Stimulated activated CD4-positive, alpha-beta T cell treated with anti-CD3 and anti-CD28 coated beads, Interleukin-2, amount 100 ng/mL, for 24 hours (primary cell): ENCODE measurements at places on chromosomes 2 and 18.

- no peak for DNase-seq
Observed at GRCh38 chr18:45423659-45424058, 191.6 kb upstream of the SLC14A2 start.

DNA sequence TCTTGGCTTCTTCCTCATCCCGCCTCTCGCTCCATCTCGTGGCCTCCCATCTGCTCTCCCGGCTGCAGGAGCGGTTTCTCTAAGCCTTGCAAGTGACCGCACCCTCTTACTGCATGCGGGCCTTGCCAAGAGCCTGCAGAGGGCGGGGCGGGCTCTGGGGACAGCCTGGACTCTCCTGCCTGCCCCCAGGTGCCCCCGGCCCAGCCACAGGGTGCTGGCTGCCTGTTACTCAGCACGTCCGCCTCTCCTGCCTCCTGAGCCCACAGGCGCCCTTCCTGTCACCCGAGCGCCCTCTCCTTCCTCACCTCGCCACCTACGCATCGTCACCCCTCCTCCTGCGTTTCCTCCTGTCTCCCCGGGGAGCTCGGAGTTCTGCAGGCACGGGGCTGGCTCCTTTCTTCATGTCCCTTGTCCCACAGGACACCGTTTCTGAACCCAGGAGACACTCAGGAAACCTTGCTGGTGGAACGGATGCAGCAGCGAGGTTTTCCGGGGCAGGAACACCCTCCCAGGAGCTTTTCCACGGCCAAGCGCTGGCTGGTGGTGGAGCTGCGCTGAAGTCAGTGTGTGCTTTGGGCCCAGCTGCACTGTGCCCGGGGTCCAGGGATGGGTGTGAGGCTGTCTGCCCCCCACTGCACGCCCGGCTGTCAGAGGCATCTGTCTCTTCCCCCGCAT lies 28.5 kb downstream of the HPCAL1 start:
- peak; percentile 69 for DNase-seq

GRCh38 chr2:121860033-121860757 lies 104.7 kb downstream of the TSN start:
- DNase-seq: no peak

- DNase-seq: no peak
Observed at GRCh38 chr18:54981076-54981475, 21.8 kb upstream of the CCDC68 start.

GRCh38 chr2:86193901-86194567 lies 1.2 kb downstream of the IMMT start:
- no peak for DNase-seq

GRCh38 chr18:23059541-23060465 lies 75.5 kb upstream of the CABLES1 start:
- DNase-seq: no peak

DNA sequence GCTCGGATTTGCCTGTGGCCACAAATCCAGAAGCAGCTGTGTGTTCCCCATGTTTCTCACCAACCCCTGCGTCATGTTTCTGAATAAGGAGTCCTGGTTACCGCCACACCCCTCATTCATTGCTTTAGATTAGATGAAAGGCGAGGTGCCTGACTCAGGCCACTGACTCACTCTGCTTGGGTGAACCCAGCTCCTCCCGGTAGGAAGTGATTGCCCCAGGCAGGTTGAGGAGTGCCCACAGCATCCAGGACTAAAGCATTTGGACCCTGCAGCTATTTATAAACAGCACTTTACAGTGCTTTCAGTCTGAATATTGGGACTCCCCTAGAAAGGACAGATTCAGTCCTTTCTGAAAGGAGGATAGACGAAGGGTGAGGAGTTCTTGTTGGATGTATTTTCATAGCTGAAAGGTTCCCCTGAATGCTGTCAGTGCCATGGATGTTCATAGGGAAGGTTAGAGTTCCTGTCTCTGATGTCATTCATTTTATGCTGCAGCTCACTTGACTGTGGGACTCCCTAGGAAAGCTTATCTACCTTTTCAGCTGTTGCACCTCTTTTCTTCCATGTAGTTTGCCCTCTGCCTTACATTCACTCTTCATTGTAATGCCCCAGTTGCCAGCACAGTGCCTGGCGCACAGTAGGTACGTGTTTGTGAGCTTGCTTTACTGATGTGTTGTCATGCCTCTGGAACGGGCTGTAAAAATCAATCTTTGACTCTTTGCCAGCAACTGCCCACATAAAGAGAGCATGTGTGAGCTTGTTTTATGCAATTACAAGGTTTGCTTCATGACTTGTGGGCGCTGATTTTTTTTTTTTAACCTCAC lies 14.9 kb downstream of the ITGA6 start:
- DNase-seq: peak; percentile 69

DNA sequence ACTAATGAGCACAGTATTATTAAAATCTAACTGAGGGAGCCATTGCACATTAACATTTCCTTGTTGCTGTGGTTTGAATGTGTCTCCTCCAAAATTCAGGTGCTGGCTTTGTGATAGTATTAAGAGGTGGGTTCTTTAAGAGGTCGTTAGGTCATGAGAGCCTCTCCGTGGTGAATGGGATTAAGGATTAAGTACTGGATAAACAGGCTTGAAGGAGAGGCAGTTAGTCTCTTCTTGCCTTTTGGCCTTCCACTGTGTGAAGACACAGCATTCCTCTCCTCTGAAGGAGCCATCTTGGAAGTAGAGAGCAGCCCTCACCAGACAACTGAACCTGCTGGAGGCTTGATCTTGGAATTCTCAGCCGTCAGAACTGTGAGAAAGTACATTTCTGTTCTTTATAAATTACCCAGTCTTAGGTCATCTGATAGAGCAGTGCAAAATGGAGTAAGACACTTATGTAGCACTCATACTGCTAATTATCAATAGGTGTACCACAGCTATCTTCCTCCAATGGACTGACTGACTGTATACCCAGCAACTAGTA lies 182.7 kb downstream of the MYO3B start:
- DNase-seq: no peak

- DNase-seq: no peak
Observed at GRCh38 chr2:85281553-85281952, 46.2 kb downstream of the TGOLN2 start.

DNA sequence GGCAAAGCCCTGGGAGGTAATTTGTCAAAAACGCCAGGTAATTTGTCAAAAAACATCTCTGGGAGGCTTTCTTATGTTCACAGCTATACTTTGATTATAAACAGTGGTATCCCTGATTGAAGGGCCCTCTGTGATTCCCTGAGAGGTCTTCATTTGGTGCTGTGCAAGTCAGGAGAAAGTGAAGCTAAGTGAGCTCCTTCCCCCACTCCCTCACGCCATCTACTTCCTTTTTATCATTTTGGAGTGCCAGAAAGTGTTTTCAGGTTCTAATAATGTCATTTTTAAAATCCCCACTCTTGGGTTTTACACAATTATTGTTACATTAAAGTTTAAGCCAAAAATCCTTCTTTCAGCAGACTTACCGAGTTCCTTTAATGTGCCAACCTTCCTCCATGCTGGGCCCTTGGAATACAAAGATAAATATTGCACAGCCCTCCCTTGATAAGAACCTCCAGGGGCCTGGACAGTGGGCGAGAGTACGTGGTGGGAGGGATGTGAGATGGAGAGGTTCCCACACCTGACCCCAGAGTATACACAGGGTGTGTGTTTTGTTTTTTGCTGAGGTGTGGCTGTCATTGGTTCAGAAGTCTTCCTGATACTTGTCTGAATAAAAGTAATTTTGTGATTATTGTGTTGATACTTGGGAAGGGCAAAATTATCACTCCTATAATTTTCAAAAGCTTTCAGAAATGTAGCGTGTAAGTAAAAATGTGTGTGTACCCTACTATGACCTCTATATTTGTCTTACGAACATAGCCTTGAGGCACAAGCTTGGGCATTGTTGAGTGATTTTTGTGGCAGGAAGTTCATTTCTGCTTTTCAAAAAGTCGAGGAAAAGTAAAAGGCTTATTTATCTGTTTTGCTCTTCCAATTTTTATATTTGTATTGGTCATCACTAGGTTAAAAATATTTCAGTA lies 8.2 kb downstream of the MAPRE2 start:
- no peak for DNase-seq

GRCh38 chr2:82507657-82508056 lies 1951.4 kb downstream of the SUCLG1 start:
- DNase-seq: no peak
